SW 1271 (cell line): ENCODE measurements at places on chromosomes 2 and 18.

DNA sequence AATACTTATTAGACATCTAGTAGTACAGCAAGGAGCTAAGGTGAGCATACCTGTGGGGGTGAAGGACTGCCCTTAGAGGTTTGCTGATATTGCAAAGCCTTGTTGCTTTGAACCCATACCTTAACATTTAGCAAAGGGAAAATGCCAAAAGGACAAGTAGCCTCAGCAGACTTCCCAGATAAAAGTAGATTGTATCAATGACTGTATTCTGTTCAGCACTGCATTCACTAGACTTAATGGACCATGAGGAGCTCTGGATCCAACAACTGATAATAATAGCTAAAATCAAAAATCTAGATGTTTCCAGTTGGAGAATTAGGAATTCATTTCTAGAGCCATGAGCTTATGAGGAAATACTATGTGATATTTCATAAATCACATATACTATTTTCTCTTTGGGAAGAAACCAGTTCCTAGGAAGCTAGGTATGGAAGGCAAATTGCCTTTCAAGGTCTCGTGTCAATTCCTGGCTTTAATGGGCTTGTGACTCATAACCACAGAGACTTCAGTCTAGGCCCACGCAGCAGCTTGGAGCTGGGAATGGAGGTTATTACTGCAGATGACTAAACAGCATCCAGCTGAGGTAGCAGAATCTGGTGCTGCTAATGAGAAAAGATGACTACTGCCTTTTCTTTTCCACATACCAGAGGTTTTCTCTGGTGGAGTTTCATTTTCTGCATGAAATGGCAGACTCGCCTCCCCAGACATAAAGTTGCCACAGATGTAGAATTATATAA, 191.2 kb upstream of the NABP1 start:
- DNase-seq = peak; percentile 17

- DNase-seq = no peak
Measured at GRCh38 chr2:55923091-55923981, at the start of gene EFEMP1. Gene EFEMP1 (minus strand): TSS chr2:55923782. CDS start chr2:55922440, 1,342 bp downstream.

DNA sequence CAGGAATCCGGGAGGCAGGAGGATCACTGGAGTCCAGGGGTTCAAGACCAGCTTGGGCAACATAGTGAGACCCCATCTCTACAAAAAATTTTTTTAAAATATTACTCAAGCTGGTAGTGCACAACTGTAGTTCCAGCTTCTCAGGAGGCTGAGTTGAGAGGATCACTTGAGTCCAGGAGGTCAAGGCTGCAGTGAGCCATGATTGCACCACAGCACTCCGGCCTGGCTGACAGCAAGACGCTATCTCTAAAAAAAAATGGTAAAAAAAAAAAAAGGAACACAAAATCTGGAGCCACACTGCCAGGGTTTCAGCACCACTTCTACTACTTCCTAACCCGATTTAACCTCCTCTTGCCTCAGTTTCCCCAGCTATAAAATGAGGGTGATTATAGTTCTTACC, 57.0 kb downstream of the STEAP3 start:
- no peak for DNase-seq

DNA sequence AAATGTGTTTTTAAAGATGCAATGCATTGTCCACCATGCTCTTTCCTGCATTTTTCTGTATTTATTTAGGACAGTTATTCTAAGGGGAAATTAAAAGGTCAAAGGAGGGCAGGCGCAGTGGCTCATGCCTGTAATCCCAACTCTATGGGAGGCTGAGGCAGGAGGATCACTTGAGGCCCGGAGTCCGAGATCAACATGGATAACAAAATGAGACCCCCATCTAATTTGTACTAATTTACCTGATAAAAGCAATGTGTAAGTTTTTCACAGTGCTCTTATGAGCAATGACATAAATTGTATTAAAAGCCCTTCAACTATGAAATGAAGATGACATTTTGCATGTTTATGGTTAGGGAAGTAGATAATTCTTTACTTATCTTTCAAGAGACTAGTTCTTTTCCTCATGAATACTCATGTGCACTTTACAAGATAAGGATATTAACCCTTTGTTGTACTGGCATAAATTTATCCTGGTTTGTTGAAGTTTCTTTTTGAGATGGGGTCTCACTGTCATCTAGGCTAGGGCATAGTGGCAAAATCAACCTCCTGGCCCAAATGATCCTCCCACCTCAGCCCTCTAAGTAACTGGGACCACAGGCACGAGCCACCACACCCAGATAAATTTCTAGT, 9.7 kb downstream of the HSBP1L1 start:
- DNase-seq = no peak

- DNase-seq = no peak
Measured at GRCh38 chr18:24015639-24016631, 1.4 kb downstream of the TTC39C start.

GRCh38 chr2:188326669-188327301, 35.1 kb downstream of the GULP1 start:
- no peak for DNase-seq

DNA sequence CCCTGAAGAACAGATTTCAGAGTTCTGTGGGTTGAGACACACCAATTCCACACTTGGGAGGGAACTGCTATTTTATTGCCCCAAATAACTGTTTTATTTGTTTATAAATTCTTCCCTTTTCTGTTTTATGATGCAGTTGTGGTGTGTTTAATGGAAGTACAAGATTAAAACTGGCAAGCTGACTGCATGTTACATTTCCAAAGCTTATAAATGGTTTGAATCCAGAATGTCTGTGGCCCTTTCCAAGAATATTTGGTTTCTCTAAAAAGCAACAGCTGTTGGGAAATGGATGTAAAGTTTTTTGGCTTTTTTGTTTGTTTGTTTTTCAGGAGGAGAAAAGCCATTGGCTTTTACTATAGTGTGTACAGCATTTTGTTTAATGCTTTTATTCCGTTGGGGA, 234.5 kb downstream of the MTX2 start:
- DNase-seq = no peak

- DNase-seq = no peak
Measured at GRCh38 chr2:41851554-41851953, 196.3 kb upstream of the PKDCC start.

GRCh38 chr2:75428060-75428459, 132.7 kb downstream of the EVA1A start:
- no peak for DNase-seq

- DNase-seq = no peak
Measured at GRCh38 chr2:62998949-62999348, 51.7 kb upstream of the OTX1 start.

DNA sequence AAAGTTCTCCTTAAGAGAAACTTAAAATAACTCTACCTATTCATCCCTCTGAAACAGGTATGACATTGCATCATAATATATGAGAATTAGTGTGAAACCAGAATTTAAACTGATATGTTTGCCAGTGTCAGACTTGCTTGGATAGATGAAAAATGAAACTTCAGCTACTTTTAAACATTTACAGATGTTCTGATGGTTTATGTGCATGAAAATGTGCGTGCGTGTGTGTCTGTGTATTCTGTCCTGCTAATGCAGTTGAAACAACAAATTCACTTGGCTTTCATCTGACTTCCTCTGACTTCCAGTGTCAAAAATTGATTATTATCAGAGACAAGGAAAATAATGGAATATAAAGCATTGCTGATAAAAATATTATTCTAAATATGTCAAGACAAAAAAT, 719.4 kb downstream of the LRP1B start:
- DNase-seq = no peak

GRCh38 chr18:9737006-9737405, 28.9 kb downstream of the RAB31 start:
- peak; percentile 62 for DNase-seq

DNA sequence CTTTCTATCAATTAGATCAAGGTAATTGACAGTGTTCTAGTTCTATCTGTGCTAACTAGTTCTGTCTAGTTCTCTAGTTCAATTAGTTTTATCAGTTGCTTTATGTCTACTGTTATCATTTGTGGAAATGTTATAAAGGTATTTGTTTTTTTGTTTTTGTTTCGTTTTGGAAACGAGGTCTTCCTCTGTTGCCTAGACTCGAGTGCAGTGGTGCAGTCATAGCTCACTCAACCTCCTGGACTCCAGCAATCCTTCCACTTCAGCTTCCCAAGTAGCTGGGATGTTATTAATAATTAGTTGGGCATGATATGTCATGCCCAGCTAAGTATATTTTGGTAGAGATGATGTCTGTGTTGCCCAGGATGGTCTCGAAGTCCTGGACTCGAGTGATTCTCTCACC, 1682.8 kb upstream of the LRRTM1 start:
- no peak for DNase-seq

GRCh38 chr2:69731147-69731970, 10.6 kb upstream of the ANXA4 start:
- DNase-seq = no peak

DNA sequence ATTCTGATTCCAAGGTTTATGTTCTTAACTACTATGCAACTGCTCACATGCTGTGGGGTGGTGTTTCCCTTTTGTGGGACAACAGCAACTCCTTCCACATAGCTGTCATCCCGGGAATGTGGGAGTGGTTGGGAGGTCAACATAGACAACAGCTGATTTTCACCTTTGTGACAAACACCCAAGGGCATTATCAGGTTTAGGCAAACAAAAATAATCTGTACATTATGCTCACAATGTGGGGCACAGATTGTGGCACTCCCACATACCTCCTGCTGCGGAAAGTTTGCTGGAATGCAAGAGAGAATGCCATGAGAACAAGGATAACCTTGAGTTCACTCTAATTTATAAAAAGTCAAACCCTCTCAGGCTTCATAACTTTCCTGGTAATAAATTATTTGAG, 582.6 kb downstream of the CNTNAP5 start:
- no peak for DNase-seq

- DNase-seq = no peak
Measured at GRCh38 chr2:70984576-70985282, 6.3 kb downstream of the ANKRD53 start.

- no peak for DNase-seq
Measured at GRCh38 chr2:27730261-27730662, 41.3 kb upstream of the MRPL33 start.

DNA sequence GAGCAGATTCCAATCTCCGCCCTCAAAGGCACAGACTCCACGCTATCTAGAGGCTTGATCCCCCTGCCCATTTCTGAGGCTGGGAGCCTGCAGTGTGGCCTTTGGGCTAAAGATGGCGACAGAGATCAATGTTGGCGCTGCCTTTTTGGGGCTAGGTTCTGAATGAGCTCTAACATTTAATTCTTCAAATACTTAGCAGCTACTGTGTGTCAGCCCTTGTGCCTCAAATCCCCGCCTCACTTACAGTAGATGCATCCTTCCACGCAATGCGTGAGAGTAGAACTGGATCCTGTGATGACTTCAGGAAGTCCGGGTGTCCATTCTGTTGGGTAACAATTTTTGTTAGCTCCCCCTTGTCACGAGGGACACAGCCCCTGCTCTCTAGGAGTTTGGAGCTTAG, 12.4 kb downstream of the IL1F10 start:
- DNase-seq = no peak

- no peak for DNase-seq
Measured at GRCh38 chr2:55099878-55100820, 49.9 kb upstream of the RTN4 start.

- no peak for DNase-seq
Measured at GRCh38 chr18:35467624-35468016, 30.1 kb downstream of the INO80C start.

GRCh38 chr2:61640406-61640805, 102.2 kb upstream of the XPO1 start:
- DNase-seq = no peak

- no peak for DNase-seq
Measured at GRCh38 chr2:109226128-109226527, 97.1 kb downstream of the SH3RF3 start.

DNA sequence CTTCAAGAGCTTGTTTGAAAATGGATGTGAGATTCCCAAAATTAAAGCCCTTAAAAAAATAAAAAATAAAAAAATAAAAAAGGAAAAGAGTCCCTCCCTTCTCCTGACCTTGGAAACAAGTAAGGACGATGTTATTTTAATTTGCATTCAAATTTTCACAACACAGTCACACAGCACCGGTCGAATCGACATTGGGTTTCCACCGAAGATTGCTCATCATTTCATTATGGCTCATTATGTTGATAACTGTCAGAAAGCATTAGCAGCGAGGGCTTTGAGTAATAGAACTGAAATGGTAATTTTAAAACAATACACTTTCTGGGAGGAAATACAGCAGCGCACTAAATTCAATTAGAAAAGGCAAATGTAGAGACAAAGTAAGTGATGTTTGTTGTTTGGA, 78.7 kb downstream of the EPHA4 start:
- no peak for DNase-seq

DNA sequence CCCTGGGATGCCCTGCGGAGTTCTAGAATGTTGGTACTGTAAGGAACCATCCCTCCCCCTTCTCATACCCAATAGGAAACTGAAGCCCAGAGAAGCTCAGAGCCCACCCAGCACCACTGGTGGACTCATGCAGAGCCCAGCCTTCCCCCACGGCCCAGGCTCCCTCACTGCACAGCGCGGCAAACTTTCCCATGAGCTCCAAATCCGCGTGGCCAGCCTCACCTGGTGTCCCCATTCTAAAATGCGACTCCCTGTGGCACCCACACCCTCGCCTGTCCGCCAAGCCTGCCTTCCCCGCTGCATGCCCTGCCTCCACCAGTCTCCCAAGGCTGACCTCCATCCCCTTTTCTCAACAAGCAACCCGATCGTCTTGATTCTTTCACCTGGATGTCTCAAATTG, 51.1 kb downstream of the PTGR3 start:
- no peak for DNase-seq

- no peak for DNase-seq
Measured at GRCh38 chr2:206354129-206354528, 79.7 kb downstream of the ZDBF2 start.

- DNase-seq = no peak
Measured at GRCh38 chr2:26430826-26431225, 29.1 kb downstream of the DRC1 start.

DNA sequence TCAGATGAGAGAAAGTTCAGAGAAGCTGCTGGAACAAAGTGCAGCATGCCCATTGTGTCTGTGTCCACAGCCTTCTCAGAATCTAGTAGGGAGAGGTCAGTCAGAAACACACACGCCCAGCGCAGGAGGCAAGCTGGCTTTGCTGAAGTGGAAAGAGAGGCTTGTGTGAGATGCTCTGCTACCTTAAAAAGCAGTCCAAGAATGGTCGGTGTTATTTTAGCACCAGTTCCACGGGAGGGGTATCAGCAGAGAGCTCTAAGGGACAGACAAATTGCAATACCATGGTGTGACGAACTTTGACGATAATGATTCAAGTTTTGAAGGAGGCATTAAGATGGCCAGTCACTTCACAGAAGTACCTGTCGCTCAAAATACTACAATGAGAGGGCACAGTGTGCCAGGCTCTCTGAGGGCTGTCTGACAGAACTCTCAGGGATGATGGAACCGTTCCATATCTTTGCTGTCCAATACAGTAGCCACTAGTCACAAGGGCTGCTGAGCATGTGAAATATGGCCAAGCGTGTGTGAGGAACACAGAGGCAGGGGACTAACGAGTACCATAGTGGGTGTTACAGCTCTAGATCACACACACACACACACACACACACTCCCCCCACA, 237.5 kb upstream of the TMEM200C start:
- DNase-seq = no peak
